ENCODE measurements at places on chromosomes 3 and 15. TPM values are rescaled to one million over a fixed set of nuclear protein-coding genes. Genes with fewer than 3 reads are reported as not detected.

Gene SYNPR
- total RNA-seq, result not detected

Gene HYKK
- 4.5 TPM for total RNA-seq

Gene GOLGA6L7
- not detected for total RNA-seq

Gene CHRNB4
- not detected for total RNA-seq

Gene STAB1
- total RNA-seq, result 71.3 TPM

Gene C3orf80
- total RNA-seq, result 2.5 TPM

Gene PCYT1A
- total RNA-seq, result 90.0 TPM

Gene ALDH1A3
- total RNA-seq, result 18.1 TPM

Gene USP19
- total RNA-seq, result 66.5 TPM

Gene PTPRG
- 36.9 TPM for total RNA-seq

Gene COL6A5
- total RNA-seq, result not detected

Gene BUB1B
- 1.4 TPM for total RNA-seq

GRCh38 chr3:150419959-150420358 is 11.9 kb downstream of the TSC22D2 start:
- H3K27me3 ChIP-seq, result no peaks in the 10 kb centered on the region
- H3K4me1 ChIP-seq, result peaks cover 70% of the 10 kb centered on the region
- no peak overlapping the region for H3K27ac ChIP-seq
- no peaks in the 10 kb centered on the region for H3K36me3 ChIP-seq
- DNase-seq, result no peak

- H3K4me1 ChIP-seq, result no peaks in the 10 kb centered on the region
- H3K27me3 ChIP-seq, result no peaks in the 10 kb centered on the region
- no peaks in the 10 kb centered on the region for H3K36me3 ChIP-seq
- DNase-seq, result peak; percentile 40
- H3K27ac ChIP-seq, result no peak overlapping the region
These were observed 16.0 kb upstream of the MEGF11 start for GRCh38 chr15:66269326-66270090.

GRCh38 chr3:14324224-14324944 is 78.0 kb upstream of the SLC6A6 start:
- DNase-seq, result no peak
- no peak overlapping the region for H3K4me3 ChIP-seq
- H3K27me3 ChIP-seq, result no peaks in the 10 kb centered on the region
- H3K4me1 ChIP-seq, result peaks cover 4% of the 10 kb centered on the region
- no peak overlapping the region for H3K27ac ChIP-seq

DNA sequence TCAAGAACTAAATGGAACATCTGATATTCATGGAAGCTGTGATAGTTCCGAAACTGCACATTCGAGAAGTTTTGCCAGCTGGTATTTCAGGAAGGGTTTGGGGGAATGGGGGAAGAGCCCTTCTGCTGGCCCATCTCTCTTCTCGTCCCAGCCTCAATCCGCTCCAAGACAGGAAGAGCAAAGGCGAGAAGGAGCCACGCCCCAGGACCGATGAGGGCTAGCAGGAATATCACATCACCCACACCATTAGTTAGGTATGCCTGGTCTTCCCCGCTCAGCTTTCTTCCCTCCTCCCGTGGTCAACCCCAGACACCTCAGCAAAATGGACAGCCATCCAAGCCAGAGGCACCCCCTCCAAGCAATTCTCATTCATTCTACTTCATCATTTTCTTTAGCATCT is 14.9 kb upstream of the PCSK6 start:
- H3K4me3 ChIP-seq, result no peak overlapping the region
- no peaks in the 10 kb centered on the region for H3K36me3 ChIP-seq
- DNase-seq, result no peak
- H3K4me1 ChIP-seq, result peaks cover 25% of the 10 kb centered on the region
- peaks cover 3% of the 10 kb centered on the region for H3K27me3 ChIP-seq
- no peak overlapping the region for H3K27ac ChIP-seq

DNA sequence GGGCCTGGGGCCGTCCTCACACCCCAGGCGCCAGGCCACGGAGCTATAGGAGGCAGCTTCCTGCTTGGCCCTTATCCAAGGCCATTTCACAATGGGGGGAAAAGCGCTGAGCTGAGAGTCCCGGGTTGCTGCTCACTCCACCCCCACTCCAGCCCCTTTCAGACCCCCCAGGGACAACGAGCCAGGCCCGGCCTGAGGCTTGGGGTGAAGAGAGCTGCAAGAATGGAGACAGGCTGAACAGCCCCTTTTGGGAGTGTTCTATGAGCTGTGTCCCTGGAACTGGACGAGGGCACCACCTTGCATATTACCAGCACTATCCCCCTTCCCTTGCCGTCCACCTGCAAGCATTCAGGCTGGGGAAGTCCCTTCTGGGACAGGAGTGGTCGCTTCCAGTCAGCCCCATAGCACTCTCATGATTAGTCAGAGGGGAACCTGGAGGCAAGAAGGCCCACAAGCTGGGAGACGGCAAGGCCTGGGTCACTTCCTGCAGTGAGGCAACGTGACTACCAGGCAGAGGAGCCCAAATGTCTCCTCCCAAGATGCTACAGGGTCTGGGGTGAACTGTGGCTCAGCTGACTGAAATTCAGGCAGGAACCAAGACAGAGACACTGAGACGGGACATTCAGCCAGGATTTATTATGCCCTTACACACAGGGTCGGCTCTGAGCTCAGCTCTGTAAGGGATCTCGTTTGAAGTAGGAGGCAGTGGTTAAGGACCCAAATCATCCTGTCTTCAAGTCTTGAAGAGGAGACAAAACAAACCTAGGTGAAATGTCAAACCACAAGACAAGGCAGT is 8.6 kb upstream of the SRP14 start:
- peaks cover 60% of the 10 kb centered on the region for H3K4me1 ChIP-seq
- DNase-seq, result peak; percentile 69
- peak overlapping the region; percentile 73 for H3K27ac ChIP-seq
- no peaks in the 10 kb centered on the region for H3K27me3 ChIP-seq
- H3K4me3 ChIP-seq, result no peak overlapping the region

- peaks cover 3% of the 10 kb centered on the region for H3K4me1 ChIP-seq
- H3K36me3 ChIP-seq, result no peaks in the 10 kb centered on the region
- peak overlapping the region; percentile 70 for H3K27ac ChIP-seq
These were observed 23.5 kb upstream of the RAP2B start for GRCh38 chr3:153138276-153139210.

DNA sequence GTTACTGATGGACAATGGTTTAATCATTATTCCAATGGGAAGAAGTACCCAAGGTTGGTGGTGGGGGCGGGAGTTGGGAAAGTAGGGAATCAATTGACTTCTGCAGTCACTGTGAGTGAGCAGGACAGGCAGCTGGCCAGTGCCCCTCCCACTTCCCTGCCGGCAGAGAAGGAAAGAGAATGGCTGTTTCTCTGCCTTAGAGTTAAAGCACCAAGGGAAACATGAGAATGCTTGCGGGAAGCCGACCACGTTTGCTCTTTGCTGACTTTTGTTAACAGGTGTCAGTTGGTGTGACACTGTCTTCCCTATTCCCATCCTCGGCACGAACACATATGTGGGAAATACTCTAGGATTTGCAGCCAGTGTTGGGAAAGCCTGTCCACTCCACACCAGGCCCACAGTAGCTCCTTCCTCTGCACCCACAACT is 33.5 kb upstream of the MFSD1 start:
- H3K27ac ChIP-seq, result peak overlapping the region; percentile 53
- peak; percentile 54 for DNase-seq
- no peaks in the 10 kb centered on the region for H3K36me3 ChIP-seq
- no peaks in the 10 kb centered on the region for H3K27me3 ChIP-seq
- H3K4me3 ChIP-seq, result no peak overlapping the region
- peaks cover 68% of the 10 kb centered on the region for H3K4me1 ChIP-seq

DNA sequence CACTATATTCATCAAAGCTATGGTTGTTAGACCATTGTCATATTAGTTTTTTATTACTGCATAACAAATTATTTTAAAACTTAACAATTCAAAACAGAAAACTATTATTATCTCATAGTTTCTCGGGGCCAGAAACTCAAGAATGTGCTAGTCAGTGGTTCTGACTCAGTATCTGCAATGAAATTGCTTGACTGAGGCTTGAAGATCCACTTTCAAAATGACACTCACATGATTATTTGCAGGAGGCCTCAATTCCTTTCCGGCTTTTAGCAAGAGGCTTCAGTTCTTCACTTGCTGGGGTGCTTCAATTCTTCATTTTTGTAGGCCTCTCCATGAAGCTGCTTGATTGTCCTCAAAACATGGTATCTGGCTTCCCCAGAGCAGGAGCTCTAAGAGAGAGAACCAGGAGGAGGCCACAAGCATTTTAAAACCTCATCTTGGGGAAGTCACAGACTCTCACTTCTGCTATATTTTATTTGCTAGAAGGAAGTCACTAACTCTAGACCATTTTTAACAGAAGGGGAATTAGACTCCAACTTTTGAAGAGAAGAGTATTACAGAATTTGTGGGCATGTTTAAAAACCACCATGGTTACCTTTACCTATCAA is 383.7 kb downstream of the MFSD1 start:
- H3K4me3 ChIP-seq, result no peak overlapping the region
- H3K4me1 ChIP-seq, result no peaks in the 10 kb centered on the region
- H3K27me3 ChIP-seq, result no peaks in the 10 kb centered on the region
- H3K27ac ChIP-seq, result no peak overlapping the region
- no peaks in the 10 kb centered on the region for H3K36me3 ChIP-seq

DNA sequence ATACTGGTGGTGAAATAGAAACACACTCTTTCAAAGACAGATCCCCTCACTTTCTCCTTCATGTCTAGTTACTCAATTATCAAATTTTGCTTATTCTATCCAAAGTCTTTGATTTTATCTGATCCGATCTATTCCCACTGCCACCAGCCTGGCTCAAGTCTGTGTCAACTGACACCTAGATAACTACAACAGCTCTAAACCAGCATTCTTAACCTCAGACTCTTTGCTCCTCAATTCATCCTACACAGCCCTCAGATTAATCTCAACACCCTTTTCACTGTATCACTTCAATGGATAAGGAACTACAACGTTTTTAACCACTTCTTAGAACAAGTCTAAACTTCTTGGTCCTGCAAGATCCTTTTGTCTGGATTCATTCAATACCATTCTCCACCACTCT is 9.1 kb downstream of the KPNA1 start:
- no peak for DNase-seq
- no peaks in the 10 kb centered on the region for H3K27me3 ChIP-seq
- H3K27ac ChIP-seq, result no peak overlapping the region
- peaks cover 28% of the 10 kb centered on the region for H3K4me1 ChIP-seq
- no peak overlapping the region for H3K4me3 ChIP-seq
- no peaks in the 10 kb centered on the region for H3K36me3 ChIP-seq

GRCh38 chr3:140186421-140186920 is 251.5 kb downstream of the CLSTN2 start:
- no peak overlapping the region for H3K4me3 ChIP-seq
- peak overlapping the region; percentile 30 for H3K27ac ChIP-seq
- DNase-seq, result no peak
- no peaks in the 10 kb centered on the region for H3K36me3 ChIP-seq
- no peaks in the 10 kb centered on the region for H3K27me3 ChIP-seq

GRCh38 chr3:12954891-12955650 is 113.7 kb upstream of the RPL32 start:
- H3K4me1 ChIP-seq, result peaks cover 44% of the 10 kb centered on the region
- DNase-seq, result peak; percentile 86
- H3K27me3 ChIP-seq, result no peaks in the 10 kb centered on the region
- H3K36me3 ChIP-seq, result no peaks in the 10 kb centered on the region
- H3K4me3 ChIP-seq, result no peak overlapping the region

- no peaks in the 10 kb centered on the region for H3K4me1 ChIP-seq
- H3K27me3 ChIP-seq, result no peaks in the 10 kb centered on the region
- no peak overlapping the region for H3K4me3 ChIP-seq
- H3K36me3 ChIP-seq, result no peaks in the 10 kb centered on the region
These were observed 1044.1 kb upstream of the NR2F2 start for GRCh38 chr15:95286352-95286880.

DNA sequence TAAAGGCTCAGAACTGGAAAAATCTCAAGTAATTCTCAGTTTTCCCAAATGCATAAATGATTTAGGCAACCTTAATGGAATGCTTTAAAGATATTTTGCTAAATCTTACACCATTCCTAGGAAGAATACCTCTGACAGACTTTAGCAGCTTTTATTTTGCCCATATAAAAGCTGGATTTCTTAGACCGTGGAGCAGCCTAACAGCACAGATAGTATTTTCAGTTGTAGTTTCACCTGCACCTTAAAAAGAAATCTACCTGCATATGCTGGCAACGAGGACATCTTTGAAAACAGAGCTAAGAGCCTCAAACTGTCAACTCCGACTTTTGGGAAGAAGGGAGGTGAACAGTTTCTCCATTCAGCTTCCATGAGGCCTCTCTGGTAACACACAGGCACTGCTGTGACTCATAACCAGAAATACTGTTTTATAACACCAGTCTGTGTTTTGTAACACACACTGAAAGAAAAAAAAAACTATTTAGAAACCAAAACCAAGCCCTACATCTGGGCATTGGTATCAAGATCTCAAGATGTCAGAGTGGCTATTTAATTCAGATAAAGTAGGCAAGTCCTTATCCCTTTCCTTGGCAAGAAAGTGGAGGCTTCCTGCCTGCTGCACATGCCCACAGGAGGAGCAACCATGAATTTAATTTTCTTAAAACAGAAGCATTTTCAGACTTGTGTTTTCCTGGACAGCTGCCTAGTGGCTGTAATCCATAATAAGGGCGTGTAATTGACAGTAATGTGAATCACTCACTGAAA is 181.5 kb upstream of the ICE2 start:
- no peaks in the 10 kb centered on the region for H3K4me1 ChIP-seq
- H3K4me3 ChIP-seq, result no peak overlapping the region
- peak overlapping the region; percentile 52 for H3K27ac ChIP-seq
- H3K27me3 ChIP-seq, result no peaks in the 10 kb centered on the region

- no peak overlapping the region for H3K4me3 ChIP-seq
- DNase-seq, result no peak
- H3K27me3 ChIP-seq, result no peaks in the 10 kb centered on the region
- no peak overlapping the region for H3K27ac ChIP-seq
- H3K4me1 ChIP-seq, result peaks cover 33% of the 10 kb centered on the region
These were observed 2.7 kb upstream of the CRELD1 start for GRCh38 chr3:9930804-9931418.

DNA sequence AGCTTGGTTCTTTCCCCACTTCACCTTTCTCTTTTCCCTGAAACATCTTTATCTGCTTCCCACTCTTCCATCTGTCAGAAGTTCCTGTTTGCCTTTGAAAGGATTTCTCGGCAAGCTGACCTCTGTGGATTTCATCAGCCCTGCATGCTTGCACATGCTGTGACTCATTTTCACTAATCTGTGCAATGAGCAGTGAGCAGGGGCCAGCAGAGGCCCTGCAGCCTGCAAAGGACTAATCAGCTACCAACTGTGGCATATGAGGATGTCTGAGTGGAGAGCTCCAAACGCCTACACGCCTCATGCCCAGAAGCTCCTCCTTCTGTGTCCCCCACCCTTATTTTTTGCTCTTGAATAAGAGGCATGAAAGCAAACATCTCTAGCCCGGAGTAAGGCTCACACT is 333.0 kb upstream of the SEMA6D start:
- H3K27ac ChIP-seq, result no peak overlapping the region
- no peak overlapping the region for H3K4me3 ChIP-seq
- no peaks in the 10 kb centered on the region for H3K4me1 ChIP-seq
- DNase-seq, result no peak

- no peaks in the 10 kb centered on the region for H3K4me1 ChIP-seq
- H3K36me3 ChIP-seq, result peaks cover 57% of the 10 kb centered on the region
- no peak overlapping the region for H3K4me3 ChIP-seq
- H3K27me3 ChIP-seq, result no peaks in the 10 kb centered on the region
- no peak for DNase-seq
These were observed 6.6 kb upstream of the HCLS1 start for GRCh38 chr3:121667333-121667732.

GRCh38 chr3:47405820-47406761 is 25.3 kb downstream of the PTPN23 start:
- peak overlapping the region; percentile 69 for H3K27ac ChIP-seq
- DNase-seq, result no peak
- peaks cover 13% of the 10 kb centered on the region for H3K4me1 ChIP-seq
- no peak overlapping the region for H3K4me3 ChIP-seq
- no peaks in the 10 kb centered on the region for H3K36me3 ChIP-seq
- H3K27me3 ChIP-seq, result no peaks in the 10 kb centered on the region

Measured in transverse colon (tissue), 4 donors.